ENCODE measurements at places on chromosomes 1 and 21.

DNA sequence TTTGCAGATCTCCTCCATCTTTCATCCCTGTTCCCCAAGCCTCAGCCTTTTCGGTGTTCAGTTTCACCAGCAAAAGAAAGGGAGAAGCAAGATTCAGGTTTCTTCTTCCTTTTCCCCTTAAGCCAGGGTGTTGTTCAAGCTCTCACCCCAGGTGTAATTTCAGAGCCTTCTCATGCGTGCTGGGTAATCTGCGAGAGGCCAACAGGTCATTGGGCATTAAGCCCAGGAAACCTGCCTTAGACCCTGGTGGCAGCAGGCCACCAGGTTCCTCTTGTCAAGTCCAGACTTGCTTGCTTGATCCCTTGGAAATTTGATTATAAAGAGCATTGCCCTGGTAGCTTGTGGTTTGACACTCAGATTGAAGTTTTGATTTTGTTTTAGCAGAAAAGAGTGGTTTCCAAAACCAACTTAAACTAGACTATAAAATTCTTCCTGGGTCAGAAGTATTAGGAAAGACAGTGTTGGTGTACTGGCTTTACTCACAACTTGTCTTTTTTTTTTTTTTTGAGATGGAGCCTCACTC is 6.9 kb downstream of the AKR1A1 start:
- peak; percentile 85 for DNase-seq

- DNase-seq: peak; percentile 2
Observed at GRCh38 chr1:53546409-53547155, 87.4 kb downstream of the DMRTB1 start.

GRCh38 chr1:17950728-17951127 is 156.9 kb upstream of the IGSF21 start:
- DNase-seq: peak; percentile 19

DNA sequence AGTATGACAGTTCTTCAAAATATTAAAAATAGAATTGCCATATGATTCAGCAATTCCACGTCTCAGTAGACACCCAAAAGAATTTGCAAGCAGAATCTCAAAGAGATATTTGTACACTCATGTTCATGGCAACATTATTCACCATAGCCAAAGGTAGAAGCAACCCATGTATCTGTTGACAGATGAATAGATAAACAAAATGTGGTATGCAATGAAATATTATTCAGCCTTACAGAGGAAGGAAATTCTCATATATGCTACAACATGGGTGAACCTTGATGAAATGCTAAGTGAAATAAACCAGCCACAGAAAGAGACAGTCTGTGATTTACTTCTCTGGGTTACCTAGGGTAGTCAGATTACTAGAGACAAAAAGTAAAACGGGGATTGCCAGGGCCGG is 47.0 kb downstream of the NAV1 start:
- no peak for DNase-seq

- DNase-seq: no peak
Observed at GRCh38 chr1:226786550-226786949, 47.5 kb upstream of the ITPKB start.
